ENCODE measurements at places on chromosomes 16 and 17. TPM values are rescaled to one million over a fixed set of nuclear protein-coding genes. Genes with fewer than 3 reads are reported as not detected.
A peak's percentile ranks its signal among the peaks of the same experiment; 100 is the strongest.

Gene CES5A
- total RNA-seq, result 0.35 TPM

Gene TMEM106A
- 3.6 TPM for total RNA-seq

DNA sequence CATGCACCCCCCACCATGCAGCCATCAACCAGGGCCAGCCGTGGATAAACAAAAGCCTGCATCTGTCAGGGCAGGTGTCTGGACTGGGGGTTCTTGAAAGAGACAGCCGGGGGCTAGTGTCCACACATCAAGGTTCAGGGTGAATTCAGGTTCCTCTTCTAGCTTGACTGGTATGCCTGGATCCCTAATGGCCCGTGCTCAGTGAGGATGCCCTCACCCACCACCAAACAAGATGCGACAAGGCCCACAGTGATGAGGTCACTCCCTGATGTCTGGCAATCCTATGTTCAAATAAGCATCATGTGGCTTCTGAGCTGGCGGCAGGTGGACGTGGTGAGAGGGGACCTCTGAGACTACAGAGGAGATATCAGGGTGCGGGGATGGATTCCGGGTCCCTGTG, 64.6 kb downstream of the GOSR1 start:
- no peak for DNase-seq

DNA sequence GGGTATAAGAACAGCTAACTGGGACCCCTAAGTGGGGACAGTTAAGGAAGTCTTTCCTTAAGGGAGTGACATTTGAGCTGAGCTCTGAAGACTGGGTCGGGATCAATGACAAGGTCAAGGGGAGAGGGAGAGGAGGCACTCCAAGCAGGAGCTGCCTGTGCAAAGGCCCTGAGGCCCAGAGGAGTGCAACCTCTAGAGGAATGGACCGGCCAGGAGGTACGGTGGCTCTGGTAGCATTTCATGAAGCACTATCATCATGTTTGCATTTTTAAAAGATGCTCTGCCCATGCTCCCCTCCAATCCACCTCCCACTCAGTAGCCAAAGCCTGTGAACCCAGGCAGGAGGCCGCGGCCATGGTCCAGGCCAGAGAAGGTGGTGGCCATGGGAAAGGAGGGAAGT, 27.4 kb downstream of the RBFOX3 start:
- DNase-seq, result no peak

DNA sequence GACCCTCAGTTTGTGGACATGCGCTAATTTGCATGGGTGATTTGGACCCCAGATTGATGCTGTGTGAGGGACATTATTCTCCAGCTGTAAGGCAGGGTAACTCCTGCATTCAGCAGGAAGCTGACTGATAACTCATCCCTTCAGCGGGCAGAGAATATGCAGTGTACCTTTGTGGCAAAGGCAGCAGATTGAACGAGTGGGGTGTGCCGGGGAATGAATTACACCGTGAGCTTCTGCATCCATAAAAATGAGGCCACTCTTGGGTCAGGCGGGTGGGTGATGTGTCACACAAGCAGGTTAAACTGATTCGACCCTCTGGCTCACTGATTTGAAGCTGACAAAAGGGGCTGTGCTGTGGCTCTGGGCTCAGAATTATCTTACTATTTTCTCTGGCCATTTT, 128.9 kb upstream of the PMFBP1 start:
- DNase-seq, result no peak

DNA sequence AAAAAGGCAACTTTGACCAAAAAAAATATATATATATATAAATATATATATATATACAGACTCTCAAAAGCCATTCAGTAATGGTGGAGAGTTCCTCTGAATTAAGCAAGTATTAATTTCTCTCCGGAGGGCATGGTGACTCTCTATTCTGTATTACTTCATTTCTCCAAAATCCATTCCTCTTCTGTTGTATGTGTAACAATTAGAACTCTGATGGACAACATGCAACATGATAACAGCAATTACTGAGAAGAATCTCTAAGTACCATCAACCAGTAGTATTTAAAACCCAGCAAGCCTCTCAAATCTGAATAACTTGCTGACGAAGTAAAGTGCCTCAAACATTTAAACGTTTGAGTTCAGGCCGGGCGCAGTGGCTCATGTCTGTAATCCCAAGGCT, 2.3 kb downstream of the GRB2 start:
- DNase-seq, result no peak

DNA sequence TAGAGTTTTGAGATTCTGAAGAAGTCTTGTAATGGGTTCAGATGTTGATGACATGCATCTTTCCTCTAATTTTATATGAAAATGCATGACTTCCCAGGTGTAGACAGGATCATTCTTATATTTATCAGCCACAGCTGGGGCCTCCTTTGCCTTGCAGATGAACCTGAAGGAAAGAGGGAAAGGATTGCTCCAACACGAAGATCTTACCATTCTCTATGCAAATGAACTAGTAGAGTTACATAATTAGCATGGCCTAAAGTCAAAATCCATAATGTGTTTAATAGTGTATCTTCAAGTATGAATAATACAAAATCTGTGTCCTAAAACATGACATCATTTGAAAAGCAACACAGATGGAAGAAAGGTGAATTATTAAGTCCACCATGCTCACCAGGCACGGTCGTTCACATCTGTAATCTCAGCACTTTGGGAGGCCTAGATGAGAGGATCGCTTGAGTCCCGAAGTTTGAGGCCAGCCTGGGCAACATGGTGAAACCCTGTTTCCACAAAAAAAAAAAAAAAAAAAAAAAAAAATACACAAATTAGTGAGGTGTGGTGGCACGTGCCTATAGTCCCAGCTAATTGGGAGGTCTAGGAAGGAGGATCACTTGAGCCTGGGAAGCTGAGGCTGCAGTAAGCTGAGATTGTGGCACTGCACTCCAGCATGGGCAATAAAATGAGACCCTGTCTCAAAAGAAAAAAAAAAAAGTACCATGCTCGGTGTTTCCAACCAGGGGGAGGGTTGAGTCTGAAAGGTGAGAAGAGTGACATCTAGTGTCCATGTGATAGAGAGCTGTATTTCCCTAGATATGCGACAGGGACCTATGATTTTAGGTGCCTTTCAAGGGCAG, 6.3 kb downstream of the VWA3A start:
- no peak for DNase-seq

- DNase-seq, result no peak
Measured at GRCh38 chr16:28098959-28099945, 35.7 kb upstream of the GSG1L start.

- no peak for DNase-seq
Measured at GRCh38 chr17:66426397-66427033, 124.1 kb downstream of the PRKCA start.

DNA sequence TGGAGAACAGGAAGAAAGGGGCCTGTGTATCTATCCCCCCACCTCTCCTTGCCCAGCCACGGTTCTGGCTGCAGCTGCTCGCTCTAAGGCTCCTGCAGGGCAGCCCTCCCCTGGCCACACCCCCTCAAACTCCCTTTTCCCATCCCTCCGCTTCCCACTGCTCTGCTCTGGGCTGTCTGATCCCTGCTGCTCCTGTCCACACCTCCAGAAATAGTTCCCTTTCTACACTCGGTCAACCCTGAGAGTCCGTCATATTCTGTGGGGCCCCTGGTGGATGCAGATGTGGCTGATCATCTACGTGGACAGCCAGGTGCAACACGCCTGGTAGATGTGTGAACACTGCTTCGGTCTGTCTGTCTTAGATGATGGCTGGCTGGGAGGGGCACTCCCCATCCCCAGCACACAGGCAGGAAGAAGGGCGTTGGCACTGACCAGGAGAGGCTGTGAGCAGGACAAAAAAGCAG, 19.3 kb upstream of the KRT19 start:
- DNase-seq, result no peak

- no peak for DNase-seq
Measured at GRCh38 chr17:21100636-21101035, 26.1 kb upstream of the DHRS7B start.

DNA sequence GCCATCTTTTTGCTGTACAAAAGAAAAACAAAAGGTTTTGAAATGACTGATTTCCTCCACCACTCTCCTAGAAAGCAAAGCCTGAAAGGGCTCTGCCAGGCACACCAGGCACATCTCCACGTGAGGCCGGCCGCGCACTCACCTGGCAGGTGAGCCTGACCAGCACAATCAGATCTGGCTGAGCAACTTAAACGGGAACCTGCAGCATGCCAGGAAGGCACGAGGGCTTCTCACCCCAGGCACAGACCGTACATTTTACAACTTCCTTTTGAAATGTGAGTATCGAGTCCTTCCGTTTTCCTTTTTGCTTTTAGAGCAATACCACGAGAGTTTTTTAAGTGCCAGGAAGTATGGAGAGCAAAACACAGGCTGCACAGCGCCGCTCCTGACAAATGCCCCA, 22.5 kb downstream of the SLC38A10 start:
- DNase-seq, result no peak

DNA sequence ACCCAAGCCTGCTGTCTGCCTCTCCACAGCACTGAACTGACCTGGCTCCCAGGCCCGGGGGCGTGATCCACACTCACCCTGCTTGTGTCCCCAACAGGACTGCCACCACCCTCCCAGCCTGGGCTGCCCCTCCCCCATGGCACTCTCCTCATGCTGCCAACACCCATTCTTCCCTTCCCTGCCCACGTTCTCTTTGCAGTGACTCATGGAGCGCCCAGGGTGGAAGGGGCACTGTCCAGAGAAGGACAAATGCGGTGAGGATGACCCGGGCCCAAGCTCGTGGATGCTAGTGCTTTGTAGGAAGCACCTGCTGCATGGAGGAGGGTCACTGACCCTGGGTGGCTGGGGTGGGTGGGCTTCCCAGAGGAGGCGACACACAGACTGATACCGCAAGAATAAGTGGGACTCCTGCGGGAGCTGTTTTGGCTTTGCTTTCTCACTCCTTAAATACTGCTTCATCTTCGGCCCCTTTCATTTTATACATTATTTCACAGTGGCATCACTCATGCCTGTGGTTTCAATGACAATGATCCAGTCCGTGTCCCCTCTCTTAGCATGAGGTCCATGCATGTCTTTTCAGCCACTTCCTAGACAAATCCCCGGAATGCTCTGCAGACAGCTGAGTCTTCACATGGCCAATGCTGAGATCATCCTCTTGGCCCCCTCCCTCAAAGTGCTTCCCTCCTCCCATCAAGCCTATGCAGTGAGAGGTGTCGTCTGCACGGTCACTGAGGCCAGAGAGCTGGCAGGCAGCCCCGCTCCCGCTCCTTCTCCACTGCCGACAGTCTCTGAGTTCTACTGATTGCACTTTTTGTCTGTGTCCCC, 17.6 kb downstream of the CDK5R1 start:
- peak; percentile 52 for DNase-seq

DNA sequence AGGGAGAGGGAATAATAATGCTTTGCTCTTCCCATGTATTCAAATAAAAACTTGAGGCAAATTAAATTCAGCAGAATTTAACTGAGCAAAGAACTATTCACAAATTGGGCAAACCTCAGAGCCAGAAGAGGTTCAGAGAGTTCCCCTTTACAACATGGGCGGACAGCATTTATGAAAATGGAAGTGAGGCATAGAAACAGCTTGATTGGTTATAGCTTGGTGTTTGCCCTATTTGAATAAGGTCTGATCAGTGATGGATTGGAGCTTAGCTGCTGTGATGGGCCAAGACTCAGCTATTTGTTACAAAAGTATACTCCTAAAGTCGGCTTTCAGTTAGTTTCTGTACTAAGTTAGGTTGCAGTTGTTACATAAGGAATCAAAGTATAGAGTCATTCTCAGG, 63.0 kb downstream of the TMEM100 start:
- DNase-seq, result no peak

DNA sequence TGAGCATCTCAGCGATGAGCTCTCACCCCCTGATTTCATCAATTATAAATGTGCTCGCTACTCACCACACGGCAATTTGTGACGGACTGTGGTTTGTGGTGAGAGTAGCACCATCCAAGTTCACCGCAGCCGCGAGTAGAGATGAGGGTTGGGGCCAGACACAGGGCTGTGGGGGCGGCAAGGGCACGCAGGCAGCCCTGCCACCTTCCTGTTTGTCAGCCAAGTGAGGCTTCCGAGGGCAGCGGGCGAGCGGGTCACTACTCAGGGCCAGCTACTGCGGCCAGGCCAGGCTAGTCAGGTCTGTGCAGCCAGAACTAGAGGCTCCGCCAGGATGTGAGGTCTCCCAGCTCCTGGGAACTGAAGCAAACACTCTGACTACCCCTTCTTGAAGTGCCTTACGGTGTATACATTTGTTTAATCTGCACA, 39.6 kb upstream of the MEOX1 start:
- no peak for DNase-seq

GRCh38 chr17:17892009-17892408, 55.2 kb upstream of the SREBF1 start:
- no peak for DNase-seq

- peak; percentile 79 for DNase-seq
Measured at GRCh38 chr17:50289991-50290702, 15.9 kb downstream of the TMEM92 start.

- DNase-seq, result no peak
Measured at GRCh38 chr16:69916462-69916861, 34.7 kb upstream of the CLEC18A start.

DNA sequence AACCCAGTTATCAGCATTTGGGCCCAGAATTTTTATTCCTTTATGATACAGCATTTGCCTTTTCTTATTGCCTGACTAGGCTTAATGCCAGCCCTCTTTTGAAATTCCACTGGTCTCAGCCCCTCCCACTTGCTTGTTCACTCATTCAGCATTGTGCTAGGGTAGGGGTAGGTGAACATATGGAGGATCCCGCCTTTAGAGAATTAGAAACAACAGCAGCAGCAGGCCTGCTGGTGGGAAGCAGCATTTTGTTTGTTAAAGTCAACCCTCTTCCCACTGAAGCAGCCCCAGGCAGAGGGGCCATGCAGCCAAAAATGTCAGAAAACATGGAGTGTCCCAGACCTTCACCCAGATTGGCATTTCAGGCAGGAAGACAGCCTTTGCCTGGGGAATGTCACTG, 1355.2 kb downstream of the CDH8 start:
- no peak for DNase-seq

Data from Right ventricle myocardium superior (tissue), 1 donor.